Activated CD4-positive, CD25-positive, alpha-beta regulatory T cell treated with anti-CD3 and anti-CD28 coated beads, Interleukin-2, amount 50 U/mL, for 72 hours (primary cell): ENCODE measurements at places on chromosomes 3 and 15.

- no peak for DNase-seq
Measured at GRCh38 chr3:178451799-178452198, 84.4 kb upstream of the KCNMB2 start.

GRCh38 chr15:42285034-42285433, 11.8 kb upstream of the TMEM87A start:
- no peak for DNase-seq

DNA sequence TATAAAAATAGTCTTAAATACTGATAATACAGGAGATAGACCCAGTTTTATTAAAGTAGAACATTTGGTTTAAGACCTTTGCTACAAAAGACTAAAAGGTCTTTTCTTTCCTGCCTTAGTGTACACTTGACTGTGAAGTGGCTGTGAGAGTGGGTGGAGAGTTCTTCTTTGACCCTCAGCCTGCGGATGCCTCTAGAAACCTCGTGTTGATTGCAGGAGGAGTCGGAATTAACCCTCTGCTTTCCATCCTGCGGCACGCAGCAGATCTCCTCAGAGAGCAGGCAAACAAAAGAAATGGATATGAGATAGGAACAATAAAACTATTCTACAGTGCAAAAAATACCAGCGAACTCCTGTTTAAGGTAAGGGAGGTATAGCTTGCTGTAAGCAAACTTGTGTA, 36.5 kb downstream of the OXNAD1 start:
- DNase-seq, result no peak

DNA sequence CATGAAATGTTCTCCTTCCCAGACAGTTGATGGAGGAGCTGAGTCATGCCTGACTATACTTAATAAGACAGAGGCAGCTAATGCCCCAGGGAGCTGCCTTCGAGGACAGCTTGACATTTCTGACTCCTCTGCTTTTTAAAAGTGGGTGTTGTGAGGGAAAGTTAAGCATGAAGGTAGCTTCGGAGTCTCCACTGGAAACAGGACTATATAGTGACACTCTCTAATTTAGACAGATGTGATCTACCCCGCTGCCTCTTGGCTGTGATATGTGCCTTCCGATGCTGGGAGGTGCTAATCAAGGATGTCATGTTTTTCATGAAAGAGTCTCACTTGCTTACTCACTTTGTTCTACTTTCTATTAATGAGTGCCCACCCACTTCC, 72.7 kb downstream of the IL1RAP start:
- DNase-seq, result peak; percentile 40

DNA sequence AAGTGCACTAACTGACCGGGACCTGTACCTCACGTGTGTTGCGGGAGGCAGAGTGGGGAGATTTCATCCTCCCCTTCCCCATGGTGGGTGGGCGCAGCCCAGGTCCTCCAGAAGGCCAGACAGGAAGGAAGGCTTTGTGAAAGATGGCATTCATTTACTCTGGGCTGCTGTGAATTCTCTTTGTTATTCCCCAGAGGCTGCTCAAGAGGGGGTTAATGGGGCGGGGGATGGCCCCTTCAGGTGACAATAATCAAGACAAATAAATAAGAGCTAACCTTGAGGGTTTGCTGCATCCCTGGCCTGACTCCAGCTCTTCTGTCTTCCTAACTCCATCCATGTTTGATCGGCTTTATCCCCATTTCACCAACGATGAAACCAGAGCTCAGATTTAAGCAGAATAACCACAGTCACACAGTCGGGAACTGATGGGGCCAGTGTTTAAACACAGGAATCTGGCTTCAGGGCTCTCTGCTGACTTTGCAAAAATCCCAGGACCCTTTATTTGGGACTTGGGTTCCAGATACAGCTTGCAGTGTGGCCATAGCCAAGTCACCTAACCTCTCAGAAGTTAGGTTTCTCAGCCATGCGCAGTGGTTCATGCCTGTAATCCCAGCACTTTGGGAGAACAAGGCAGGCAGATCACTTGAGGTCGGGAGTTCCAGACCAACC, 16.5 kb downstream of the PIF1 start:
- no peak for DNase-seq

- DNase-seq, result no peak
Measured at GRCh38 chr15:40255033-40255432, 16.2 kb downstream of the PAK6 start.

DNA sequence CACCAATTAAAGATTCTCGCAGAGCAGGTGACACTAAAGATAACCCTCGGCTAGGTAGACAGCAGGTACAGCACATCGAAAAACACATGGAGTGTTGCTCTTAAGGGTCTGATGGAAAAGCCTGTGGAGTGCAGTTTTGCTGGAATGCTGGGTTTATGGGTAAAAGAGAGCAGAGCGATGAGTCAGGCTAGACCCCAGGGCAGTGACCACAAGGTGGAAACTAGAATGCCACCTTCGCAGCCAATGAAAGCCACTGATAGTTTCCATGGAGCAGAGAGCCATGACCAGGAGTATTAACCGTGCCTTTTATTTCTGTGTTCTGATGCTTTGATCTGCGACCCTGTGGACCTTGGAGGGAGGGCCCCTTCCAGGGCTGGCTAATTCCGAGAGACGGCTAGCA, 149.8 kb downstream of the GABRB3 start:
- no peak for DNase-seq

GRCh38 chr3:174784206-174784934, 74.8 kb upstream of the NAALADL2 start:
- no peak for DNase-seq

DNA sequence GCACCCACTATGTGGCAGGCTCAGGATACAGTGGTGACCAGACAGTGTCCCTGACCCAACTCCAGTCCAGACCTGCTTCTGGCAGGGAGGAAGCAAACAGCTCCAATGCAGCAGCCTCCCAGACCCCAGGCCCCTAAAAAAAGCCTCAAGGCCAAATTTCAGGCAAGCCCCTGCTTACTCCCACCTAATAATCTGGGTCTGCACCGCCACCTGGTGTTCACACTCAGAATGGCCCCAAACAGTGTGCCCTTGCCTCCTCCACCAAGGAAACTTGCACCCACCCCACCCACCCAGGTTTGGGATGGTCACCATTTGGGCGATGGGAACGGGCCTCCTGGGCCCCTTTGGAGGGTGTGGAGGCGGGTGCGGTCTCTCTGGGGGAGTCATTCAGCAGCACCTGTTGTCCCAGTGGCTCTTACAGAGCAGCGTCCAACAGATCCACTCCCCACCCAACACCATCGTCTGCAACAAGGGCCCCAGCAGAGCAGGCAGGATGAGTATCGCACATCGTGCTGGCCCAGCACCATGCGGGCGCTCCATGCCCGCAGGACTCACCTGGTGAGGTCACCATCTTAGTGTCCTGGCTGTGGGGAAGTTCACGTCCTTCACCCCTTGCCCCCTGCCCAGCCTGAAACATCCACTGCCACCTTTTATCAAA, 17.3 kb downstream of the C3orf18 start:
- peak; percentile 72 for DNase-seq

GRCh38 chr15:86125775-86126174, 46.1 kb downstream of the AGBL1 start:
- no peak for DNase-seq

DNA sequence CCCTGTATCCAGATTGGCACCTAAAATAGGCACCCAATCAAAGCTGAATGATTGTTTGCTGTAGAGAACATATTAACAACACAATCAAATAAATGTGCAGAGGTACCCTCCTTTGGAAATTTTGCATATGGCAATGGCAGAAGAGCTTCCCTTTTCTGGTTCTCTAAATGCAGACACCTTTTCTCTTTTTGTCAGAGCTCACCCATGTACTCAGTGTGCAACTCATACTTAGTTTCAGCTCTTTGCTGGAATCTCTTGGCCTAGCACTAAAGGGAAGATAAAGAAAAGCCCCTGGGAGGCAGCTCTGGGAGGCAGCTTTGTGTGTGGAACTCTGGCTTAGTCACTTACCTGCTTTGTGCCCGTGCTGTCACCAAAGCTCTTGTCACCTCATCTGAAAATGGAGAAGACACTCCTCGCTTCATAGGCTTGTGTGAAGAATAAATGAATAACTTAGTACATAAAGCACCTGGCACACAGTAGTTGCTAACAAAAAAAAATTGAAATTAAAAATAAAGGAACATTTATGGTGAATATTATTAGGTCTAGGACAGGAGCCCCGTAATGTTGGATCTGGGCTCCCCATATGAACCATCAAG, 28.8 kb downstream of the ST6GAL1 start:
- DNase-seq, result no peak

DNA sequence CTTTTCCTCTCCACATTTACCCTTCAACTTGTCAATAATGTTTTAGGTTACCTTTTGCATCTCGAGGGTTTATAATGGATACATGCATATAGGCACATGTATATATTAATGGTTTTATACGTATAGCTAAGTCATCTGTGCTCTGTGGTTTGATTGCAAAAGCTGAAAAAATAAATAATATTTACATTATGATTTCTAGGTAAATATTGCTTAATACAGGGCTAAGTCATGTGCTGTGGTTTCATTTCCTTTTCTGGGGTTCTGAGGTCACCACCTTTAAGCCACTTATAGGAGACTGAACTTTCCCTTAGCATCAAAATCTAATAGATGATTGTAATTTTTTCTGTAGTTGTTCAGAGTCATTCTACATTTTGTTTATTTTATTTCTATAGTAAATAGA, 33.1 kb downstream of the LPP start:
- DNase-seq, result no peak

DNA sequence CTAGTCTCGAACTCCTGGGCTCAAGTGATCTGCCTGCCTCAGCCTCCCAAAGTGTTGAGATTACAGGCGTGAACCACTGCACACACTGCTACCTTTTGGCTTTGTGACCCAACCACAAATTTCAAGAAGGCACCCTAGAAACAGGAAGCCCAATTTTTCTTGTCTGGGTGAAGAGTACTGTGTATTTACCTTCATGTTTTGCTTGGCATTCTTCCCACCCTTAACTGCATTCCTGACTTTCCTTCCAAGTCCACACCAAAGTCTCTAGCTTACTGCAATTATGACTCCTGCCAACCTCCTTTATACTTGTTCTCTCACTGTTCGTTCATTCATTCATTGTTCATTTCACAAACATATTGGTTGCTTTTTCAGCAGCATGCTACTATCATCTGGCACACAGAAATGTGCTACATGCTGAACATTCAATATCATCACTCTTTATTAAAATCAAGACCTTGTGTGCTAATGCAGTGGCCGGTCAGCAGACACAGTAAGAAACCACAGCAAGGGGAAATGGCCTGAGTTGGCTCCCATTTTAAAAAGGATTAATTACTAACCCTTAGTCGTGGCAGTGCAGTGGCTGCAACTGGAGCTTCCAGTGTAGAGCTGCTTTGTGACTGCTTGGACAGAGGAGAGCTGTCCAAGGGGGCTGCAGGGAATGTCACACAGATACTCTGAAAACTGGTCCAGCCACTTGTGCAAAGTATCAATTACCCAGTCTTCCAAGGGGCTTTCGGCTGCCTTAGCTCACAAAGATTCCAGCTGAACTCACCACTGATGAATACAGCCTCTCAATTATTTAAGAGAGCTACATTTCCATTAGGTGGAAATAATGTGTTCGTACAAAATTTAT, 94.0 kb downstream of the ETFA start:
- no peak for DNase-seq

DNA sequence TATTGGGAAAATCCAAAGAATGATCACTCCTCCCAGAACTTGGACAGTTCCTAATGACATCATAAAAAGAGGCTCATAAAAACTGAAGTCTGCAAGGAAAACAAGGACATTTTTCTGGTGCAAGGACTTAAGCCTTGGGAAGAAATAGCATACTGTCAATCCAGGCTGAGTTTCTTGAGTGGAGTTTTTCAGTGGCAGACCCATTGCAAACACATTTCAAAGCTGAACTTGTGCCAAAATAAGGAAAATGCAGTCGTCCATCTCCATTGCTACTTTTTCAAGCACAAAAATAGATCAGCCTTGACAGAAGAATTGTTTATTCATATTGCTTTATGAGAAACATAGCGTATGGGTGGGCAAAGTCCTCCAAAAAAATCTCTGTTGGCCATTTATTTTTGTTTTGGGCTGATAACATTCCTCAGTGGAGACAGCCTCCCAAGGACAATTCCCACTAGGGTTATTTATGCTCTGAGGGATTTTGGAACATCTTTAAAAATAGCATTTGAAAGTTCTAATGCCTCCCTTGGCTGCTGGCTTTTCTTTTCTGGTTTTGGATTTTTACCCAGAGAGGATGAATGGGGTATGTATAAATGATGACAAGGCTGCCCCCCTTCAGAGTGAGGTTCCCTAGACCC, 220.0 kb downstream of the CADPS start:
- no peak for DNase-seq

GRCh38 chr3:150286390-150287147, 121.5 kb upstream of the TSC22D2 start:
- DNase-seq, result no peak
